ENCODE measurements at places on chromosomes 11 and 22.
A peak's percentile ranks its signal among the peaks of the same experiment; 100 is the strongest.

DNA sequence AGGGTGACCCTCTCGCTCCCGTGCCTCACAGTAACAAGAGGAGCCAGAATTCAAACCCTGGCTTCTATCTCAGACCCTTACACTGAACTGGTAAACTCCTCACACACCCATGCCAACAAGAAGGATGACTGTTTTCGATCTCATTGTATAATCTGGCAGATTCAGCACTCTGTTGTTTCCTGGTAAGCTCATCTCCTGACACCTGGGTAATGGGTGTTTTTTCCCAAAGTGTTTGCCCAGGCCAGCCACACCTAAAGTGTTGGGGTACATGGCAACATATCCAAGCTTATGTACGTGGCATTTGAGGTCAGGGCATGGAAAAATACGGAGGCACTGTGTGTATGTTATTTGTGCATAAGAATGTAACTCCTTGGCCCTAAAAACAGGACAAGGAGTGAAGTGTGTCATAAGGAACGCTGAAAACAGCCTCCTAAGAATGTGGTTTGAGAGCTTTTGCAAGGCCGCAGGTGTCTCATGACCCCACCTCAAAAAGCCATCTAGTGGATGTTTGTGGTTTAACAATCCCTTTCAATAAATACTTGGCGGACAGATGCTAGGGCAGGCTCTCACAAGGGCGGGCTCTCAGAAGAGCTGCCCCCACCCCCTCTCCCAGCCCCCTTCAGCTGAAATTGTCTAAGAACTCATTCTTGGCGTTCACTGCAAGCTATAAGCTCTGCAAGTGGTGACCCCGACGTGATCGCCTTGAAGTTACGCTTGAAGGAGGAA lies at the start of gene MS4A15:
Gene MS4A15 (plus strand): TSS at position 561 of the 726 bp plus-strand sequence. CDS start 6,867 bp downstream, outside the sequence.
- DNase-seq: no peak

GRCh38 chr11:73383249-73384124 lies 7.3 kb downstream of the RELT start:
- DNase-seq: no peak

GRCh38 chr11:61785837-61786402 lies 6.5 kb downstream of the TMEM258 start:
- no peak for DNase-seq

- no peak for DNase-seq
Observed at GRCh38 chr11:98090861-98091505, 929.8 kb upstream of the CNTN5 start.

- DNase-seq: no peak
Observed at GRCh38 chr11:26087120-26087935, 244.6 kb upstream of the ANO3 start.

GRCh38 chr11:94730153-94730552 lies 38.0 kb upstream of the AMOTL1 start:
- no peak for DNase-seq

DNA sequence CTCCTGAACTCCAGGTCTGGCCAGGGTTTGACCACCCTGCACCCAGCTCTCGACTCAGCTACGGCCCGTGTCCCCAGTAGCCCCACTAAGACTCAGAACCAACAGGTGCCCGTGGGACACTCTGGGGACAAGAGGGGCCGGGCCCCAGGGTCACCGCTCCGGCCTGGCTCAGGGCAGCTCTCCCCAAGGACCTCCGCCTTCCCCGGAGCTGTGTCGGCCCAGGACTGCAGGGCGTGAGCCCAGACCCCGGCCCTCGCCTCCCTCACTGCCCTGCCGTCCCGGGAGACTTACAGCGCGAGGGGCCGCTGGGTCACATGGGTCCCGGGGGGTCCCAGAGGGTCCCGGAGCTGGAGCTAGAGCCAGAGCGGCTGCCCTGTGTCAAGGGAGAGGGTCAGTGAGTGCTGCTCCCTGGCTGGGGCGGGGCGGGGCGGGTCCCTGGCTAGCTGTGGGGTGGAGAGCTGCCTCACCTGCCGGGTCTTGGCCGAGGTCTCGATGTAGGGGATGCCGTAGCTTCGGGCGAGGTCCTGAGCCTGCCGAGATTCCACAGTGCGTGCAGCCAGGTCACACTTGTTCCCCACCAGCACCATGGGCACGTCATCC lies 2.3 kb downstream of the HRAS start:
- no peak for DNase-seq

DNA sequence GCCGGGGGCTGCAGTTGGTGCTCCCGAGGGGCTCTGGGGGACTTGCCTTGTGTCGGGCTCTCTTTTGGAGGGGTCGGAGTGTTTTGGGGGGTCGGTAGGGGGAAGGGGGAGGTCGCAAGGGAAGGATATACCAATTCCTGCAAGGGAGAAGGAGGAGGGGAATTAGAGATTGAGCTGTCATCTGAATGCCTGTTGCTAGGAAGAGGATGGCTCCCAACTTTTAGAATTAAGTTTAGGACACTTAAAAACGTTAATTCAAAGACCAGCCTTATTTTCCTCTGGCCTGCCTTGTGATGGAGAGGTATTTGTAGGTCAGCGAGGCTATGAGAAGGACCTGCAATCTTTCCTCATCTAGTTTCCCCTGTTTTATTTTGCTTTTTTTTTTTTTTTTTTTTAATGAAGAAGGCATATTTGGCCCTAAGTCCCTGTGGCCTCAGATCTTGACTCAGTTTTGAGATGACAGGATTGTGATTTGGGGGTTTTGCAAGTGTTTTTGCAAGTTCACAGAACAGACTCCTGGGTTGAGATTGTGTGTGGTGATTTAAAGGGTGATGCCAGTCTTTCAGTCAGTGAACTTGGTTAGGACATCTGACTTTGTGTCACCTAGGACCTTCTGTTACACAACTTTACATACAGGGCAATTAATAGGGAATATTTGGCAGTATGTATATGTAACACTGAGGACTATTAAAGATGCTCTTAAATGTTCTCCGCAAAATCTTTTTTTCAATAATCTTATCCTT lies 672 bp downstream of the TMEM135 start:
- DNase-seq: no peak

GRCh38 chr11:95922536-95923438 lies 1.1 kb downstream of the MTMR2 start:
- DNase-seq: no peak

DNA sequence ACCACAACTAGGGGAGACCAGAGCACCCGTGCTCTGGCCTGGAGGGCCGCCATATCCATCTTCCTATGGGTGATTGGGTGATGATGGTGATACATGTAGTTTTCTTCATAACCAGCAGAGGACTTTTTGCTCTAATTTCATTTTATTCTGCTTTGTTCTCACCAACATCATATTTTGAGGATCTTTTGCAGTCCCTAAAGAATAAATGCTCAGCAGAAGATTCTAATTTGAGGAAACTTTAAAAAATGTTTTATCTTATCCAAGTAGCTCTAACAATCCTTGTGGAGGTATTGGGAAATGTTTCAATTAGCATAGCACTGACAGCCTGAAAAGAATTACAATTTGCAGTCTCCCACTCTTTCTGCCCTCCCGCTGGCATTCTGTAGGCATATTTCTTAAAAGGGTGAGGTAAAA lies 544.0 kb downstream of the NTM start:
- no peak for DNase-seq

GRCh38 chr11:92955860-92956259 lies 13.6 kb upstream of the MTNR1B start:
- DNase-seq: no peak

- DNase-seq: no peak
Observed at GRCh38 chr11:17986711-17987220, 26.1 kb downstream of the SERGEF start.

GRCh38 chr22:43969989-43970755 lies 14.9 kb downstream of the SAMM50 start:
- no peak for DNase-seq

- DNase-seq: no peak
Observed at GRCh38 chr11:89495951-89496350, 4.8 kb upstream of the NOX4 start.

GRCh38 chr22:20979243-20979809 lies 2.8 kb upstream of the LZTR1 start:
- peak; percentile 33 for DNase-seq

GRCh38 chr22:36510966-36511881 lies 4.4 kb upstream of the FOXRED2 start:
- no peak for DNase-seq

DNA sequence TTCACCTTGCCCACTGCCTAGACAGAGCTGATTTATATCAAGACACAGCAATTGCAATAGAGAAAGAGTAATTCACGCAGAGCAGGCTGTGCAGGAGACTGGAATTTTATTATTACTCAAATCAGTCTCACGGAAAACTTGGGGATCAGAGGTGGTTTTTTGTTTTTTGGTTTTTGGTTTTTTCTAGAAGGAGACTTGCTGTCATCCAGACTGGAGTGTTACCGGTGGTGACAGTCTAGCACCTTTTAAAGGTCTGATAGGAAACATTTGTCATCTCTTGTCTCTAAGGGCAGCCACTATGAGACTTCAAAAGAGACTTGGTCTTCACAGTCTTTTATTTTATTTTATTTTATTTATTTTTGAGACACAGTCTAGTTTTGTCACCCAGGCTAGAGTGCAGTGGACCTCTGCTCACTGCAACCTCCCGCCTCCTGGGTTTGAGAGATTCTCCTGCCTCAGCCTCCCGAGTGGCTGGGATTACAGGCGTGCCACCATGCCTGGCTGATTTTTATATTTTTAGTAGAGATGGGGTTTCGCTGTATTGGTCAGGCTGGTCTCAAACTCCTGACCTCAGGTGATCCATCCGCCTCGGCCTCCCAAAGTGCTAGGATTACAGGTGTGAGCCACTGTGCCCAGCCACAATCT lies 19.1 kb downstream of the APOBEC3H start:
- no peak for DNase-seq

GRCh38 chr11:62708392-62708791 lies 916 bp downstream of the GNG3 start:
- DNase-seq: no peak

GRCh38 chr11:16365581-16366228 lies 9.4 kb upstream of the SOX6 start:
- DNase-seq: no peak

DNA sequence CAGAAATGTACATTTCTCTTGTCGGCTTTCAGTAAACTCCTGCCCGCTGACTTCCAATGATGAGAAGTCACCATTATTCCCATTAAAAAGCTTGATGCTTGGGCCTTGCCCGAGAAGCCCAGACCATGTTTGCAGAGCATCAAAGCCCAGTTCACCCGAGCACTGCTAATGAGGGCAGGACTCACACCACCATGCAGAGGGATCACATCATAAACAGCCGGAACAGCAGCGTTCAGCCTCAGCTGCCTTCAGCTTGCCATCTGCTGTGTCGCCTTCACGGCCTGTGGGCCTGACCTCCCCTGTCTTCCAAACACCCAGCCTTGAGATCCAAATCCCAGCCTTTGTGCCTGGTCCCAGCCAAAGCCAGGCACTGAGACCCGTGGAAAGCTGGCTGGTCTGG lies 105.4 kb upstream of the CSNK2A3 start:
- DNase-seq: no peak

DNA sequence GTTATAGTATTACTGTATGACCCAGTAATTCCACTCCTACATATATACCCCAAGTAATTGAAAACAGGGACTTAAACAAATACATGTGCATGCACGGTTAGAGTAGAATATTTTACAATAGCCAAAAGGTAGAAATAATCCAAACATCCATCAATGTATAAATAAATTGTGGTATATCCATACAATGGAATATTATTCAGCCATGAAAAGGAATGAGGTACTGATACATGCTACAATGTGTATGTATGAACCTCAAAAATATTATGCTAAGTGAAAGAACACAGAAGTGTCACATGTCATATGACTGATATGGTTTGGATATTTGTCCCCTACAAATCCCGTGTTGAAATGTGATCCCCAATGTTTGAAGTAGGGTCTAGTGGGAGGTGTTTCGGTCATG lies 560.8 kb upstream of the LARGE1 start:
- DNase-seq: no peak

- DNase-seq: no peak
Observed at GRCh38 chr11:204587-205109, 2.6 kb downstream of the BET1L start.

DNA sequence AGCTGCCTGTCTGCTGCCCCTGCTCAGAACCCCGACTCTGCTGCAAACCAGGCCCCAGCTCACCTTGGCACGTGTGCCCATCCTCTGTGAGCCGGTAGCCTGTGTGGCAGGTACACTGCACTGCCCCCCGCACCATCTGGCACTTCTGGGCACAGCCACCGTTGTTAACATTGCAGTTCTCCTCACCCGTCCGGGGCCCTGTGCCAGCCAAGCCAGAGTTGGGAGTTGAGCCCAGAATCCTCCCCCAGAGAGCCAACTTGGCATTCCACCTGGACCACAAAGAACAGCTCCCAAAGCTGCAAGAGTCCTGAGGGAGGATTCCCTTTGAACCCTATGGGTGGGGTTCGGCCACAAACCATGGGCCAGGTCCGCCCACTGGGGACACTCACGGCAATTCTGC lies 22.5 kb downstream of the LRP4 start:
- DNase-seq: no peak

GRCh38 chr22:49937758-49938564 lies 19.5 kb downstream of the CRELD2 start:
- no peak for DNase-seq

GRCh38 chr11:74592063-74592440 lies 330 bp upstream of the POLD3 start:
- DNase-seq: no peak

DNA sequence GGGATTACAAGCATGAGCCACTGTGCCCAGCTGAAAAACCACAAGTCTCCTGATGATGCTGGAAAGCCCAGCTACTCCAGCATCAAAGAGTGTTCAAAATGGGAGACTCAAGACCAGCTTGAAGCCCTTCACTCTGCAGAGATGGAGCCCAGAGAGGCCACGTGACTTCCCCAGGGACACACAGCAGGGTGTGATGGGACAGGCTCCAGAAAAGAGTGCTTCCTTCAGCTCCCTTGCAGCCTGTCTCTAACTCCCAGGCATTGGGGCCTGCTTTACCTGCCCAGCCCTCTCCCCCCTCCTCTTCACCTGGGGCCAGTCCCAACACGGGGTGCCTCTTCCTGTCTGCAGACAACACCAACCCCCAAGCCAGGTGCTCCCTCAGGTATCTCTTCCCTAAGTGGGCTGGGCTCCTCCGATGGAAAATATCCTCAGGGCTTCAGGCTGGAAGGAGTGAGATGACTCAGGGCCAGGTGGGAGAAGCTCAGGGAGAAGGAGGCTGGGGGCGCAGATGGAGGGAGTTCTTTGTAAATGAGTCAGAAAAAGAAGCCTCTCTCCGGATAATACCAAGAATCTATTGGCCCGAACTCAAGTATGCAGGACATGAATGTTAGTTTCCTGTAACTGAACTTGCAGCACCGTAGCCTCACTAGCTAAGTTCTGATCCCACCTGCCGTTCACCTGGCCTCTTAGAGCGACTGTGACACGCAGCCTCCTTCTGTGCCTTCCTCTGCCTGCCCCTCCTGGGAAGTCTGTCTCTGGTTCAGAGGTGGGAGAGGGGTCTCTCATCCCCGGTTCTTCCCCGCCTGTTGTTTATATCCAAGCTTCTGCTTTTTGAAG lies 326.6 kb downstream of the MN1 start:
- no peak for DNase-seq

DNA sequence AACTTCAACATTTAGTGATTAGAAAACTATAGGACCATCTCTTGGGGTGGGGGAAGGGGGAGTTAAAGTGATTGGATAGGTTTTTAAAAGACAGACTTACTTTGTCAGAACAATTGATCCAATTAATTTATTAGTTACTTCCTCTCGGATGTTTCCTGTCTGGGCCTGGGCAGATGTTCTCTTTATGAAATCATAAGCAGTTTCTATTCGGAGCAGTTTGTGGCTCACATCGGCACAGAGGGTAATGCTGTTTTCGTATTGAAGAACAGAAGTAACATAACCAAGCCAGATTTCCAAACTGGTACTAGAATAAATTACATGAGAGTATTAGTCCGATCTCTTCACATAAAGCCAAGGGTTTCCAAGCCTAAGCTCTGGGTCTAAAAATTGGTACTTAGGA lies 20.6 kb downstream of the PIWIL3 start:
- no peak for DNase-seq
